ENCODE measurements at places on chromosomes 12 and 14.

DNA sequence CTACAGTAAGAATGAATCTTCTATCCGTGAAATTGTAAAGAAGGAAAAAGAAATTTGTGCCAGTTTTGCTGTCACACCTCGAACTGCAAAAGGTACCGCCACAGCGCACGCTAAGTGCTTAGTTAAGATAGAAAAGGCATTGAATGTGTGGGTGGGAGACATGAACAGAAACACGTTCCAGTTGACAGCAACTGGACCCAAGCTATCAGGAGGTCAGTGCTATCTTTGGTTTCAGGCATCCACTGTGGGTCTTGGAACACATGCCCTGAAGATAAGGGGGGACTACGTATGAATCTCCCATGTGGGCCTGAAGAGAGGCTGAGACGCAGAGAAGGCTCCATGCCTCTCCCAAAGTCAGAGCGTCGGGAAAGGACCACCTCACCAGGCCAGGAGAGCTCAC lies 9.8 kb downstream of the IFFO1 start:
- DNase-seq = no peak

DNA sequence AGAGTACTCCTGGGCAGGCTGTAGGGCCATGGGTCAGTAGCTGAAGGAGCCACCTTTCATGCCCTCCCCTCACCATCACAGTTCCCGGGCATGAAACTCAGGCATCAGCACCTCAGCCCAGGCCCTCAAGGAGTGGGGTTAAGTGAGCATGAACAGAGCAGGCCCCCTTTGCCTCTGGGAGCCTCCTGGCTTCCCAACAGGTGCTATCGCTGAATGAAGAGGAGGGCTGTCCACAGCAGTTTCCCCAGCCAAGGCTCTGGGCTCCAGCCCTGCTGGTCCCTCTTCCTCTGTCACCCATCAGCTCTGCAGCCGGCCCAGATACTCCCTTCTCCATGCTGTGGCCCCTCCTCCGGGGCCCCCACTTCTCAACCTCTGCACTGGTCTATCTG lies 184.3 kb downstream of the ZFP36L1 start:
- no peak for DNase-seq

DNA sequence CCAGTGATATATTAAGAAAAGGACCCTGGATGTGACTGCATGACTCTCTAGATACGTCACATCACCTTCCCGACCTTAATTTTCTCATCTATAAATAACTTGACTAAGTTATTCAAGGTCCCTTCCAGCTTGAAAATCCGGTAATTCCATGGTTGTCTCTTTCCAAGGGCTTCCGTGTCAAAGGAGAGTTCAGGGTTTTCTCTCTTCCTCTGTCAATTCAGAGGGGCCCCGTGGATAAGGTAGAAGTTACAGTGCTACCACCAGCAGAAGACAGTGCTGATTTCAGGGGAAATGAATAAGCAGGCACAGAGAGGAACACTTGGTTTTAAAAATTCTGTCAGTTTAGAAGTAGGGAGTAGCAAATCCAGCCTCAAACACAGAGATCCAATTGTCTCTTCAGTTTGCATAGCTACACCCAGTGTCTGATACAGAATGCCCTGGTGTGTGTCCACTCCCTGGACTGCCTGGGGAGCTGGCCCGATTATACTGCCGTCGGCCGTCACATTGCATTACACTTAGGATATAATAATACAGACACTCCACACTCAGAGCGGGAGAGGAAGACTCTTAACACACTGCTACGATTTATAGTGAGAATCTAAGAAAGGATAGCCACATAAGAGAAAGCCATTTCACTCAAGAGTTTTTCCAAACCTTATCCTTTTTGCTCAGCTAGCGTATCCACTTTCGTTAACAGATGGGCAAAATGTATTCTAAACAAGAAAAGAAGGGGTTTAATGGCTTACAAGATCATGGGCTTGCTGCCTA lies 54.7 kb upstream of the GTF2A1 start:
- DNase-seq = no peak

DNA sequence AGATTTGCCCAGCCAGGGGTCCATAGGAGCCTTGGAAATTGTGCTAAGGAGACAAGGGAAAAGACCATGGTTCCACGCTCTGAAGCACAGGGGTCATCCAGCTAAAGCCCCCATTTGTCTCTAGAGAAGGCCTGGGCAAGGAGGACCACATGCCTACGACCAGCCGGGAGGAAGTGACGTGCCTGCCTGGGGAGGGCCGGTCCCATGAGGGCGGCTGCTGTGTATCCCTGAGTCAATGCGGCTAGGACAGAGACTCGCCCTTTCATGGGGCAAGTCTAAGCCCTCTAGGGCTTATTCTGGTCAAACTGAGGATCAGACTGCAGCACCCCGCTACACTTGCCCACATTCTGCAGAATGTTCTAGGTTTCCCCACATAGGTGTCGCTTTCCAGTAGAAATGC lies 20.6 kb upstream of the RIN3 start:
- no peak for DNase-seq

DNA sequence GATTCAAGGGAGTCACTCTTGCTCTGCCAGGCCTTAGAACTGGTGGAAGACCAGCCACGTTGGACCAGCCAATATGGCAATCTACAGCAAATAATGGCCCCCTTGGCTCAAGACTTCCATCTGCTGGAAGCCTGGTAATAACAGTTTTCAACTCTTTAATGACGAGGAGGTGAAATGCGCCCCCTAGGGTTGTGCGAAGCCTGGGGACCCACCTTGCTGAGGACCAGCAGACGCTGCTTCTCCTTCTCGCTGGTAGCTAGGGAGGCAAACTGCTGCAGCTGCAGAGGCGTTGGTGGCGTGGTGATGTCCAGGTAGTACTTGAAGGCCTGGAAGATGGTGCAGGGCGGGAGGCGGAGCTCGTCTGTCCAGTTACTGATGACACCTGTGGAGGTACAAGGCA lies 41.5 kb upstream of the FBXO21 start:
- no peak for DNase-seq

Data from CD4-positive, alpha-beta T cell treated with Interleukin-21 for 1 hour (primary cell).